ENCODE measurements at places on chromosomes 1 and 21. TPM values are rescaled to one million over a fixed set of nuclear protein-coding genes. Genes with fewer than 3 reads are reported as not detected.

TMEM81 gene
- 2.4 TPM for total RNA-seq

GRCh38 chr1:223227486-223228196 is 84.6 kb upstream of the TLR5 start:
- no peaks in the 10 kb centered on the region for H3K4me1 ChIP-seq
- H3K27me3 ChIP-seq = no peaks in the 10 kb centered on the region
- H3K27ac ChIP-seq = no peak overlapping the region
- DNase-seq = no peak
- H3K36me3 ChIP-seq = no peaks in the 10 kb centered on the region

ANKRD34A gene
- 1.5 TPM for total RNA-seq

- no peaks in the 10 kb centered on the region for H3K27me3 ChIP-seq
- no peak for DNase-seq
- H3K36me3 ChIP-seq = peaks cover 65% of the 10 kb centered on the region
- no peaks in the 10 kb centered on the region for H3K4me1 ChIP-seq
Observed at GRCh38 chr1:55146781-55147180, 68.4 kb downstream of the USP24 start.

DNA sequence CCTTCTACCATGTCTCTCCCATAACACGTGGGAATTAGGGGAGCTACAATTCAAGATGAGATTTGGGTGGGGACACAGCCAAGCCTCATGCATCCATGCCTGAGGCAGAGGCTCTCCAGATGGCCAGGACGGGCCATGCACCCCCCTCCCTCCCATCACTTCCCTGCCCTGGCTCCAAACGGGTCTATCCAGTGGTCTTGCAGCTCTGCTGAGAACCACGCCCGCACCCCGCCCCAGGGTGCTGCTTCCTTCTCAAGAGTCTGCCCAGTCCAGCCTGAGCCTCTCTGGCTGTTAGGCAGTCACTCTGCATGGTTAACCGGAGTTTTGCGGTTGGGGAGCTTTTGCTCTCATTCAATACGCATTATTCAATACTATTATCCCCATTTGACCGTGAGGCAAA is 131.5 kb upstream of the TMEM51 start:
- H3K27ac ChIP-seq = no peak overlapping the region
- no peak overlapping the region for H3K4me3 ChIP-seq
- H3K4me1 ChIP-seq = peaks cover 10% of the 10 kb centered on the region
- no peaks in the 10 kb centered on the region for H3K27me3 ChIP-seq
- DNase-seq = no peak

DNA sequence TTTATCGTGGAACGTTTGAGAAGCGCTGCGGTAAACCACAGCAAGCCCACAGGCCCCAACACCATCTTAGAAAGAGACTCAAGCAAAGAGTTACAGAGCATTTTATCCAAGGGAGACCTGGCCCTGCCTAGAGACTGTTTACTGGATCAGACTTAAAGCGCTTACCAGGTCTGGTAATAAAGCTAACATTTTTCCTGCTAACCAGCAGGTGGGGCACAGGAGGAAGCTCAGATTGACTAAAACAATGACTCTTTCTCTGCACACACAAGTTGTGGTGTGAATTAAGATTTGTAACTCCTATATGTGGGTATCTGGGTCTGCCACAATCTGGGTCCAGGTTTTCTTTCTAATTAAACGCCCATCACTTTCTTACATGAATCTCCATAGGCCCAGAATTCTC is 136.5 kb upstream of the ETS2 start:
- H3K4me3 ChIP-seq = no peak overlapping the region
- H3K27ac ChIP-seq = no peak overlapping the region
- no peak for DNase-seq
- no peaks in the 10 kb centered on the region for H3K36me3 ChIP-seq
- H3K4me1 ChIP-seq = no peaks in the 10 kb centered on the region

RPE65 gene
- 0.15 TPM for total RNA-seq

DNA sequence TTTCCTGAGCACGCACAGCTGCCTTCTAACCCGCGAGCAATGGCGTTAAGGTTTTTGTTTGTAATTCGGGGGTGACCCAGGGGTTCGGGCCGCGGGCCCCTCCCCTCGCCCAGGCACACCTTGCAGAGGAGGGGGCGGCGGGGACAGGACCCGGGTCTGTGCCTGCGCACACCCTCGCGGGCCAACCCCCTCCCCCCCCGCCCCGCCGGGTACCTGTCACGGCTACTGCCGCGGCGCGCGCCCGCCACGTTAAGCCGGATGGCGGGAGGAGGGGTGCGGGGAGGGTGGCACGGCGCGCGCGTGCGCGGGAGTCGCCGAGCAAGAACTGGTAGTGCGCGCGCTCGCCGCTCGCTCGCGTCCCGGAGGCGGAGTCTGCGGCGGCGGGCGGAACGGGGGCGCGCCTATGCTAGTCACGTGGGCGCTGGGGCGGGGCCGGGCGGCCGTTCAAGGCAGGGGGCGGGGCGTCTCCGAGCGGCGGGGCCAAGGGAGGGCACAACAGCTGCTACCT is at the start of gene TPTE:
TSS of gene TPTE (plus strand) at position 493 of the 508 bp plus-strand sequence. CDS start 17,141 bp downstream, outside the sequence.
- no peaks in the 10 kb centered on the region for H3K4me1 ChIP-seq
- H3K36me3 ChIP-seq = no peaks in the 10 kb centered on the region
- DNase-seq = no peak
- no peak within 1 kb of the TSS for H3K27ac ChIP-seq
- no peak within 1 kb of the TSS for H3K4me3 ChIP-seq
- H3K27me3 ChIP-seq = no peaks in the 10 kb centered on the region
